ENCODE measurements at places on chromosomes 6 and 20. TPM values are rescaled to one million over a fixed set of nuclear protein-coding genes. Genes with fewer than 3 reads are reported as not detected.

HLA-DQB1 gene
- 12.2 TPM for total RNA-seq

SPTLC3 gene
- 50.9 TPM for total RNA-seq

DNAH8 gene
- total RNA-seq = 0.03 TPM

BTNL2 gene
- not detected for total RNA-seq

HECA gene
- total RNA-seq = 21.7 TPM

ADAM33 gene
- 14.8 TPM for total RNA-seq

CRISP2 gene
- total RNA-seq = not detected
